ENCODE measurements at places on chromosomes 13 and 19. TPM values are rescaled to one million over a fixed set of nuclear protein-coding genes. Genes with fewer than 3 reads are reported as not detected.

- H3K4me1 ChIP-seq, result no peaks in the 10 kb centered on the region
- H3K36me3 ChIP-seq, result no peaks in the 10 kb centered on the region
- H3K4me3 ChIP-seq, result no peak overlapping the region
- H3K27me3 ChIP-seq, result no peaks in the 10 kb centered on the region
These were observed 316.0 kb upstream of the ARGLU1 start for GRCh38 chr13:106883976-106884375.

GRCh38 chr13:42043676-42044075 is 4.8 kb upstream of the DGKH start:
- H3K36me3 ChIP-seq, result no peaks in the 10 kb centered on the region
- H3K4me1 ChIP-seq, result peaks cover 16% of the 10 kb centered on the region
- H3K27me3 ChIP-seq, result no peaks in the 10 kb centered on the region
- DNase-seq, result no peak

Gene GTF2F1
- polyA plus RNA-seq, result 122 TPM

DNA sequence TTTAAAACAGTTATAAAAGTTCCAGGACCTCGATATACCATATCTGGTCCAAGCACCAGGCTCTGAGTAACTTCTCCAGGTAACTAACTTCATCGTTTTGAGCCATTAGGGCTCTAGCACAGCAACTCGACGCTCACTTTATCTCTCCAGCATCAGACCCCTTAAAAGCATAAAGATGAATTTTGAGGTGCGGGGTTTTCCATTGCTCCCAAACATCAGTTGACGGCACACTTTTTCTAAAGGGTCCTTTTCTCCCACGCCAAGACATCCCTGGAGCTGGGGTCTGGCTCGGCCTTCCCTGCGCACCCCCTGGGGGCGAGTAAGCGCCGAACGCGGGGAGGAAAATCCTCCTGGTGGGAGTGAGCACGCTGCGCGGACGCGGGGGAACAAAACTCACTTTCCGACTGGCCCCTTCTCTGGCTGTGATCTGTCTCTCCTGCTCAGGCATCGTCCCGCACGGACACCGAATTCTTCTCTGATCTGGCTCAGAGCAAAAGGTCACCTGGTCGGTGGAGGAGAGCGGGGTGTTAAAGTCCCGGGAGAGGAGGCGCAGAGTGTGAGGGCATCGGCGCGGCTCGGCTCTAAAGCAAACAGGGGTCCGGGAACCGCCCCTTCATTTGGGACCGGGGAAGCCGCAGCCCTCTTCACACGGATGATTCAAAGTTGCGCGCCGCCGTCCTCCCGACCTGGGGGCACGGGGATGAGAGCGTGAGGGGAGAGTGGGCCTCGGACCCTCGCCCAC is at the start of gene ATP7B:
ATP7B (minus strand) TSS at position 561 of the 742 bp plus-strand sequence; CDS start at position 448, 113 bp downstream.
- no peaks in the 10 kb centered on the region for H3K27me3 ChIP-seq
- H3K36me3 ChIP-seq, result no peaks in the 10 kb centered on the region
- peak within 1 kb of the TSS; percentile 90 for H3K4me3 ChIP-seq
- DNase-seq, result peak; percentile 36
- H3K4me1 ChIP-seq, result peaks cover 5% of the 10 kb centered on the region

Gene SELENOV
- polyA plus RNA-seq, result 19.7 TPM

Measured in testis (tissue), 5 donors.